DMS79 (cell line): ENCODE measurements at places on chromosomes 16 and 17.

GRCh38 chr17:10831696-10832095 is 6.2 kb downstream of the PIRT start:
- DNase-seq, result no peak

- no peak for DNase-seq
These were observed 53.1 kb downstream of the ANKFN1 start for GRCh38 chr17:56206351-56206750.

- DNase-seq, result peak; percentile 8
These were observed 3.7 kb upstream of the ERN1 start for GRCh38 chr17:64133546-64134215.

DNA sequence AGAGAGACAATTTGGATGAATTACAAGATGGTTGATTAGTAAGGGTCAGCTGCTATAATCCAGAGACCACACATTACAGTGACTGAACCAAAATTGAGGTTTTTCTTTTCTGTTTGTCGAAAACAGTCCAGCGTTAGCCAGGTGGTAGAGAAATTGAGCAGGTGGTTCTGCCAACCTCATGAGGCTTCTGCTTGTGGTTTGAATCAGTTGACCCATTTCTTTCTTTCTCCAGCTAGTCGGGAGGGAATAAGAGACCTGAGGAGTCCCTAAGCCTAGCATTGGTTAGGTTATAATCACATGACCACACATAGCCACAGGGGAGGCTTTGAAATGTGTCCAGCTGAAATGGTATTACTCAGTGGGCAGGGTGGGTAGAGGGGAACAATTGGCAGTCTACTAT is 504.6 kb downstream of the HS3ST4 start:
- DNase-seq, result no peak

- DNase-seq, result peak; percentile 88
These were observed 9.4 kb downstream of the THRA start for GRCh38 chr17:40072040-40072734.
